ENCODE measurements at places on chromosomes 5 and 9.

- DNase-seq: no peak
These were observed 153.6 kb downstream of the TRIO start for GRCh38 chr5:14296533-14297331.

DNA sequence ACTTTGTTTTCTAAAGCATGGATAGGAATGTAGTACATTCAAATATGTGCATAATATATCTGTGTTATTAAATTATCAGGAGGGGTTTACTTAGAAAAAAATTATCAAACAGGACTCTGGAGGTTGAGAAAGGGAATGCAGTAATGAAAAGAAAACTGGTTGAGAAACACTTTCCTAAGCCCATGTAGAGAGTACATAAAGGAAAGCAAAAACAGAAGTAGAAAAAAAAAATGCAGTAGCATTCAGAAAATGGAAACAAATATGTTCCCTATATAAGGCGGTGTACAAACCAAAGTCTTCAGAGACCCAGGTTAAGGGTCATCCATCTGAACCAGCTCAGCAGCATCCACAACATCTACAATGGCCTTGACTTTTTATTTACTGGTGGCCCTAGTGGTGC lies at the start of gene IFNA8:
TSS of gene IFNA8 (plus strand) at position 301 of the 400 bp plus-strand sequence. CDS start at position 361, 60 bp downstream.
- no peak for DNase-seq

GRCh38 chr9:113219969-113220368 lies 1.1 kb downstream of the FKBP15 start:
- no peak for DNase-seq

DNA sequence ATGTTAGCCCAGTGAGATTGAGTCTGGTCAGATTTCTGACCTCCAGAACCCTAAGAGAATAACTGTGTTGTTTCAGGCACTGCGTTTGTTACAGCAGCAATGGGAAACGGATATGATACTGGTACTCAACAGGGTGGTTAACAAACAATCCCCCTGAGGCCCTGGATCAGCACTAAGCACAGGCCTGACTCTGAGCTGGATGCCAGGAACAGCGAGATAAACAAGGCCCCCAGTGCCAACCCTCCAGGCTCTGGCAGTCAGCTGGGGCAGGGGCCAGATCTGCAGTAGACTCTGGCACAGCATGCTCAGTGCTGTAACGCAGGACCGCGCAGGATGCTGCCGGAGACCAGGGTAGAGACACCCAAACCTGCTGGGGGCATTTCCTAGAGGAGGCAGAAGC lies 22.1 kb downstream of the CPLX2 start:
- DNase-seq: no peak

GRCh38 chr5:154795235-154795596 lies 40.0 kb downstream of the LARP1 start:
- DNase-seq: no peak

DNA sequence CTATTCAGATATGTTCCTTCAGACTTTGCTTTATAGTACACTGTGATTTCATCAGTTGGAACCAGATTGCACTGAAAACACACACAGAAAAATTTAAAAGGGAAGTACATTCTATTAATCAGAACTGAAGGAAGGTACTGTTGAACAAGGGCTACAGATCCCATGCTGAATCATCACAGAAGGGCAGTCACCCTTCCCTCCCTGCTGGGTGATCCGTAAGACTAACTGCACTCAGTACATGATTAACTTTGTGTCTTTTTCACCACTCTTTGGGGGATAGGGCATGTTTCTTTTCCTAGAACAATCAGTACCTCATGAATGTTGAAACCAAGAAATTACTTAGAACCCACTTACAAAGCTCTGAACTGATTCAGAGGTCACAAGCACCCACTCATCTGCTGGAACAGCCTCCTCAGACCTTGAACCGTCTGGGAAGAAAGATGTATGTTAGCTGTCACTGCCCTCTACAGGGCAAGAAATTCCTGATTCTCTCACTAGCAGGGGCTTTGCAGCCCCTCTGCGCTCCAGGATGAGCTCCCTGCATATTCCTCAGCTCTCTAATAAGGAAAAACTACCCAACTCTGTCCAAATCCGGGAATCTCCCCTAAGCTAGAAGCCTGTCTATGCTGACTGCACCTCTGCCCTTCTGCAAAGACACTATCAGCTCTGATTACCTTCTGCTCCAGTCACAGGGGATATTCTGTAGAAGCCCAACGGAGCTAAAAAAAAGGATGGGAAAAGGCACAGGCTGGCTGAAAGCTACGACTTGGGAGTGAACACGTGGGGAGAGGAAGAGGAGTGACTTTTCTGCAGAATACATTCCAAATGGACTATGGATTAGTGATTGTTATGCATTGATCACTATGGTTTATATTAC lies 51.0 kb downstream of the IARS1 start:
- DNase-seq: no peak

Measured in activated CD4-positive, alpha-beta T cell treated with anti-CD3 and anti-CD28 coated beads, Interleukin-2, amount 50 U/mL, for 24 hours (primary cell).